Activated T-cell treated with anti-CD3 and anti-CD28 coated beads, Interleukin-2, amount 50 U/mL, for 1 hour (primary cell): ENCODE measurements at places on chromosomes 1 and 21.

GRCh38 chr1:10802944-10803715 lies 6.7 kb upstream of the CASZ1 start:
- no peak for DNase-seq

DNA sequence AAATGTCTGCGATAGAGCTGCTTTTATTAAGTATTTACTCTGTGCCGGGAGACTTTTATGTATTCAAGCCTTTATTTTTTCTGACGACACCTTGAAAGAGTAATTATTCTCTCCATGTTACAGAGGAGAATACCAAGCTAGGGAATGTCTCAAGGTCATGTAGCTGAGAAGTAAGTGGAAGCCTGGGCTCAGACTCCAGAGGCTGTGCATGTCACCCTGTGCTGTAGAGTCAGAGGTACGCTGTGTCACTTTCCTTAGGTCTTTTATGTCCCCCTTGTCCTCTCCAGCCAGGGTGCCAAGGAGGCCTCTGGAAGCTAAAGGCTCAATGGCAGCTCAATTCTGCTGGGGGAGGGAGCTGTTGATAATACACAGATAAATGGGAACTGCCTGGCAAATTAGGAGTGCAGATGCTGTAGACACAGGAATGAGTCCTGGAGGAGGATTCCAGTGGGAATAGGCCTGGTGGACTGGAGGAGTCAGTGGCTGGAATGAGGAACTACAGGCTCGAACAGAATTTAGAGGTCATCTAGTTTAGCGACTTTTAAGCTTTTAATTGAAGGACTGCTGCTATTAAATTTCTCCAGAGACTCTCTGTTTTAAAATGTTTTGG lies 9.3 kb upstream of the IL19 start:
- DNase-seq = no peak

DNA sequence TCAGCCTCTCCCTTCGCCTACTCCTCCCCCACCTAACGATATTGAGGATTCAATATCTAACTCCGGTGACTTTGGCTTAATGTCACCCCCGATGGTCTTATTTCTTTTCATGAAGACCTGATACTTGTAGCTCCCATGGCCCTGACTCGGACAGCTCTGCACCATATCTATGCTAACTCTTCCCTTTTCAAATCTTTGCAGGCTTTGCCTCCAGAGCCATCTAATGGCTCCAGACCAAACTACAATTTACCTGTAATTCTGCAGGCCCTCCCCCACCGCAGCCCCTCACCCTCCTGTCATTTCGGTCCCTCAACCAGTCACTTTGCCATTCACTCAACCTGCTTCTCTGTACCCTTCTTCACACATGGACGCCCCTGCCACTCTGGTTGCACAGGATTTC lies 7.9 kb upstream of the GSTM5 start:
- no peak for DNase-seq

DNA sequence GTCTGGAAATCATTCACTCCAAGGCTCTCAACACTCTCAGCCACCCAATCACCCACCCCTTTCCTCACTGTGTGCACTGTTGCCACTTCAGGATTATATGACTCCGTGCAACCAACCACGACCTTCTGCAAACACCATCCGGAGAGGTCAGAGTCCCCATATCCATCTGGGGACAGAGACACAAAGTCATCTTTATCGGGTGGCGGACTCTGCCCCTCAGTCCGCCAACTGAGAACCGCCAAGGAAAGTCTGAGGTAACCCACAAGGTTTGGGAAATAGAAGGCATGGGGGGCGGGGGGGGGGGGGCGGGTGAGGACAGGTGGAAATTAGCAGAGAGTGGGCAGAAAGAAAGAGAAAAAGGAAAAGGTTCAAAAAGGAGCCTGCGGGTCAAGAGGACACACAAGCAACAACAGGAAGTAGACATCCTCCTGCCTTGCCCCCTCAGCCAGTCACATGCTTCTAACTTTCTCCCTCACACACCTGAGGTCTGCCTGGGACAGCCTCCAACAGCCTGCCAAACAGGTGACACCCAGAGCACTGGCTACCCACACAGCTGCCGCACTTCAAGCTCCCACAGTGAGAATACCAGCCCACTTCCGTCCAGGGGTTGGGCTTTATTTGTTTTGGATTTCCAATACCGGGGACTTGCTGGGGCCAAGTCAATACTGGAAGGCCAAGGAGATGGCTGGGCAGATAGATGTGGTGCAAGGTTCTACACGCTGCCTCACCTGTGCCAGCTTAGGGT lies 58.1 kb downstream of the SSBP3 start:
- no peak for DNase-seq

DNA sequence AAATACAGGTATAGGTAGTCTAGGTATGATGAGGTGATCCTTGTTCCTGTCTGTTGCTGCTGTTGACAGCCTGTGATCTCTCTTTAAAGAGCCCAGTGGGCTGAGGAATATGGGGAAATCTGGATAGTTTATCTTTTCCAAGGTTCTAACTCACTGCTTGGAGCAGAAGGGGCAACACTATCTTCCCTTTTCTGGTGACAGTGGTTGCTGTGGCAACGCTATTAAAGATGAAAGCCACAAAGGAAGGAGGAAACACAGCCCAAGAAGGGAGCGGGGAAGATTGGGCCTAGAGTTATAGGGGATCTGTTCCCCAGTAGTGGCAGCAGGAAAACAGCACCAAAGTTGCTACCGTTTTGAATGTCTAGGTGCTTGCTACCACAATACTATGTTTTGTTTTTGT lies 8.8 kb downstream of the PCP4L1 start:
- DNase-seq = no peak

DNA sequence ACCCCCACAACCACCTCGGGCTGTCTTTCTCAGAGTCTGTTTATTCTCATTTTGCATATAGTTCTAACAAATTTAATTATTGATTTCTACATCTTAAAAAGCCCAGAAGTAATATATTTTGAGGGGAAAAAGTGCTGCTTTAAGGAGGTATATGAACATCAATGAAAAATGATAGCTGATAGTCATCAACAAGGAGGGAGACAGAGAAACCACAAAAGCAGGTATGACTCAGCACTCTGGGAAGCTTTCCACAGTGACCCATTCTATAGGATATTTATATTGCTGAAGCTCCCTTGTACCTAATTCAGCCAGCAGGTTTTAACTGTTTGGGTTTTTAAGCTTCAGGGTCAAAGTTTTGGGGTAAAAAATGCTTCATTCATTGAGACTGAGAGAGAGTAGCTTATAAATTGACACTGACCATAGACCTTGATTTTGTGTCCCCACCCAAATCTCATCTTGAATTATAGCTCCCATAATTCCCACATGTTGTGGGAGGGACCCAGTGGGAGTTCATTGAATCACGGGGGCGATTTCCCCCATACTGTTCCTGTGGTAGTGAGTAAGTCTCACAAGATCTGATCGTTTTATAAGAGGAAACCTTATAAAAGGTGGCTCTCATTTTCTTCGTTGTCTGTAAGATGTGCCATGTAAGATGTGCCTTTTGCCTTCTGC lies 27.4 kb downstream of the VANGL1 start:
- no peak for DNase-seq

DNA sequence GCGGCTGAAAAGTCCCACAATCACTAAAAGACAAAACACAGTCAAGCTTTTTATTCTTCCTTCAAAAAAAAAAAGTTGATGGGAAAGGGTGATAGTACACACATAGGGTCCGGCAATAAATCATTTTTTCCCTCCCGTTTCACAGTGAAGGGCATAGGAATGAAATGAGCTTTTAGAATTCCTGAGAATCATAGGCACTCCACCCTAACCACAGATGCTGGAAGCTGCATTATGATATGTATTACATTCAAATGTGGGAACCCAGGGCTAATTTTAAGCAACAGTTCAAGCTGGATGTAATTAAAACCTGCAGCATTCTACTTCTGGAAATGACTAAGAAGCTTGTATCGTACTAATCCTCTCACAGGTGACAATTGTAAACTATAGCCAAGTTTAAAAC lies 75.7 kb upstream of the KCNJ15 start:
- no peak for DNase-seq
